ENCODE measurements at places on chromosomes 5 and 9.

GRCh38 chr5:174082286-174082685 is 36.8 kb downstream of the NSG2 start:
- no peak for DNase-seq

- DNase-seq, result no peak
Observed at GRCh38 chr5:117255211-117256027, 680.8 kb upstream of the SEMA6A start.

GRCh38 chr9:112378328-112379176 is 1.4 kb upstream of the HSDL2 start:
- no peak for DNase-seq

DNA sequence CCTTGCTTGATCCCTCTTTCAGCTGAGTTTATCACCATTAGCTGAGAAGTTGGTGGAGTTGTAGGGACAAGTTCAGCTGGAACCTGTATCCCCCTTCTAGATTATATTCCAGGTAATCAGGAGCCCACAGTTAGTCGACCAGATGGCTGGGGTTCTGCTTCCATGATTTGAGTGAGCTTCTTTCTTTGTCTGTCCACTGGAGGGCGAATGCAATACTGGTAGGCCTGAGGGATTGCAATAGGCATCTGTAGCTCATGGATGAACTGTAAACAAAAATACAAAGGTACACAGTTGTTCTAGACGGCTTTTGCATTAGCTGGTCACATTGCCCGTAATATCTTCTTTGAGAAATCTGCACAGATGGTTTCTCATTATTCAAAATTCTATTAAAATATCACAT is 88.9 kb downstream of the PCSK5 start:
- DNase-seq, result no peak

DNA sequence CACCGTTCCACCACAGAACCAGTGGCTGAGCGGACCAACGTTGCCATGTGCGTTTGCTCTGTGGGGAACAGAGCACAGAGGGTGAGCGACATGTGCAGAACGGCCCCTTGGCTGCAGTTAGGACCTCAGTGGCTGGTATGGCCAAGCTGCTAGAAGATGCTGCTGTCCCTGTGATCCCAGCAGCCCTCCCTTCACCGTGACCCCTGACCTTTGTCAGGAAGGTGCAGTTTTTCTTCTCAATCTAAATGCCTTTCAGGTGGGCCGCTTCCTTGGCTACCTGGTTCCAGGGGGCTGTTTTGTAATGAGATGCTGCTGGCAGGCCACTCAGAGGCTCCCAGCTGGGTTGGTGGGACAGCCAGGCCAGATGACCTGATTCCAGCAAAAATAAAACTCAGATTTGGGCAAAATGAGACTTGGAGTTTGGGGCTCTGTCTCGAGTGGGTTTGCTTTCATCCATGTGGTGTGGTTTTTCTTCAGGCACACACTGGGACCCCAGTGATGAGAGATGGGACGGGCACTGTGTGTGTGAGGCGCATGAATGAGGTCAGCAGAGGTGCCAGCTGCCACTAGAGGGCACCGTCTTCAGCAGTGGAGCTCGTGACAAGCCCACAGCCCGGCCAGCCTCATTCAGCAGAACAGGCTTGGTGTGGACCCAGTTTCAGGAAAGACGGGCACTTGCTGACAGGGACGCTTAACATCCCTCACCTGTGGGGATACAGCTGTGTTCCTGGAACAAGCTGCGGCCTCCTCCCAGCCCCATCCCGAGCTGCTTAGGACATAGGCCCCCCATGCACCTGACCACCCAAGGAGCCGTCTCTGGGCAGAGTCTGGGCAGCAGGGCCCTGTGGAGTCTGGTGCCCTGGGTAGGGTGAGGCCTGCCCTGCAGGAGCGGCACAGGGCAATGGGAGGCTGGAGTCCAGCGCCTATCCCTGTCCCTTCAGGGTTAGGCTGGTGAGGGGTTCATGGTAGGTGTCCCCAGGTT is 4.1 kb downstream of the MRPS2 start:
- DNase-seq, result peak; percentile 33

- DNase-seq, result no peak
Observed at GRCh38 chr5:94168151-94168550, 426.8 kb upstream of the POU5F2 start.

All from GM18507 (cell line).